ENCODE measurements at places on chromosomes 16 and 17.

GRCh38 chr17:71176928-71177443 lies 943.8 kb upstream of the SOX9 start:
- DNase-seq: no peak

DNA sequence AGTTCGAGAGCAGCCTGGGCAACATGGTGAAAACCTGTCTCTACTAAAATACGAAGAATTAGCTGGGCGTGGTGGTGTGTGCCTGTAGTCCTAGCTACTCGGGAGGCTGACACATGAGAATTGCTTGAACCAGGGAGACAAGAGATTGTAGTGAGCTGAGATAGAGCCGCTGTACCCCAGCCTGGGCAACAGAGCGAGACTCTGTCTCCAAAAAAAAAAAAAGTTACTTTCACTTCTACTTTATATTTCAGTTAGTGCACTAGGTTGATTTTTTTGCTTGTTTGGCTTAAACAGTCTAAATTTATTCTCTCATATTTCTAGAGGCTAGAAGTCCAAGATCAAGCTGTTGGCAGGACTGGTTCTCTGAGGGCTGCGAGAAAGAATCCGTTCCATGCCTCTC lies 13.4 kb downstream of the CCDC102A start:
- DNase-seq: no peak

- no peak for DNase-seq
Measured at GRCh38 chr16:72626623-72627022, 421.3 kb downstream of the ZFHX3 start.

GRCh38 chr17:77572851-77573250 lies 385.7 kb upstream of the TNRC6C start:
- no peak for DNase-seq

DNA sequence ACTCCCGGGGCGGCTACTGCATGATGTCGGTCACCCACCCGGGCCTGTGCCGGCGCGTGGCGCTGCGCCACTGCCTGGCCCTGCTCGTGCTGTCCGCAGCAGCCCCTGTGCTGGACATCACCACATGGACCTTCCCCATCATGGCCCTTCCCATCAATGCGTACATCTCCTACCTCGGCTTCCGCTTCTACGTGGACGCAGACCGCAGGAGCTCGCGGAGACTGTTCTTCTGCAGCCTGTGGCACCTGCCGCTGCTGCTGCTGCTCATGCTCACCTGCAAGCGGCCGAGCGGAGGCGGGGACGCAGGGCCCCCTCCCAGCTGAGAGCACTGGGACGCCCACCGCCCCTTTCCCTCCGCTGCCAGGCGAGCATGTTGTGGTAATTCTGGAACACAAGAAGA lies 29.8 kb downstream of the CDRT15 start:
- DNase-seq: no peak

GRCh38 chr17:21680366-21680765 lies 12.0 kb upstream of the KCNJ18 start:
- DNase-seq: no peak

GRCh38 chr17:40063901-40064531 lies 1.3 kb downstream of the THRA start:
- no peak for DNase-seq

DNA sequence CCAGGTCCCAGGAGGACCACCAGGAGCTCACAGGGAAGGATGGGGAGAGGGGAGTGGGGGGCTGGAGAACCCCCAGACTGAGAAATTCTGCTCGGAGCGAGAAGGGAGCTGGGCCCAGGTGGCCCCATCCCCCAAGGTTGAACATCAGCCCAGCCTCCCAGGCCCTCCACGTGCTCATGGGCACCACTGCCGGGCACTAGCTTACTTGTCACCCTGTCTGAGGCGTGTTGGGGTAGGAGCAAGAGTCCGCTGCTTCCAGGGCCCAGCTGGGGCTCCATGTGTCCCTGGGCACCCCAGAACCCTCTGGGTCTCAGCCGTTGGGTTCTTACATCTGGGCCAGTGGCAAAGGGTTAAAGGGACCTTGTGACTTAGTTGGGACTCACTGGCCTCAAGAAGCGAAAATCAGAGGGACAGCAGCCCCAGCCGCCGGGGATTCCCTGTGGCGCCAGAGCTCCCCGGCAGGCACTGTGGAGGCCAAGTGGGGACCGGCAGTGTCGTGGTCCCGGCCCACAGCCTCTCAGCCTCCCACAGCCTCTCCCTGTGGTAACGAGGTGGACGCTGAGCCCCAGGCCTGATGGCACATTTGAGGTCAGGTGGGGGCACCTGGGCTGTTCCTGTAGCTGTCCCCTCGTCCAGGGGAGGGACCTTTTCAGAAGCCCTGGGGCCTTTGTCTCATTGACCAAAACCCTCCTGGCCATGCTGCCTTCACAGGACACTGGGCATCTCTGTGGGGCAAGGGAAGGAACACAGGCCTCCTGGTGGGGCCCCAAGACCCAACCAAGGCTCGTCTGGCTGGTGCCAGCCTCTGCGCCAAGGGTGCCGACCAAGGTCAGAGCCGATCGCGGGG lies 33.7 kb upstream of the CDH15 start:
- DNase-seq: no peak

DNA sequence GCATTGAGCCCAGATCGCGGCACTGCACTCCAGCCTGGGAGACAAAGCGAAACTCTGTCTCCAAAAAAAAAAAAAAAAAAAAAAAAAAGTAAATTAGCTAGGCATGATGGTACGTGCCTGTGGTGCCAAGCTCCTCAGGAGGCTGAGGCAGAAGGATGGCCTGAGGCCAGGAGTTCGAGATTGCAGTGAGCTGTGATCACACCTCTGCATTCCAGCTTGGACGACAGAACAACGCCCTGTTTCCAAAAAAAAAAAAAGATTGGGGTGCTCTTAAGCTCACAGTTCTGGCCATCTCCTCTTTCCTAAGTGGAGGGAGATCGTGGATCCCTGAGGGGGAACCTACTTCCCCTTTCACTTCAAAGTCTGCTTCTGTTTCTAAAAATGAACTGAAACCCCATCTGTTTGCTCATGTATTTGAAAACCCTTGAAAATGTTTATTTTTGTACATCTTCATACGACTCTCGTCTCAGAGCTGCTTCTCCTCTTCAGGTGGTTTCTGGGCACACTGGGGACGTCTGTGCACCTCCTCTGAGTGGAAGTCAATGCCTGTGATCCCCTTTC lies 138.8 kb downstream of the PRKCA start:
- DNase-seq: no peak

- DNase-seq: no peak
Measured at GRCh38 chr17:28204244-28204643, 114.8 kb upstream of the TMEM97 start.

- DNase-seq: no peak
Measured at GRCh38 chr16:23388786-23389185, 64.2 kb downstream of the COG7 start.

- no peak for DNase-seq
Measured at GRCh38 chr17:48732688-48733629, 4.4 kb upstream of the HOXB13 start.

- no peak for DNase-seq
Measured at GRCh38 chr16:87951552-87952538, 611 bp downstream of the BANP start.

GRCh38 chr17:56751145-56751738 lies 82.5 kb downstream of the C17orf67 start:
- no peak for DNase-seq

DNA sequence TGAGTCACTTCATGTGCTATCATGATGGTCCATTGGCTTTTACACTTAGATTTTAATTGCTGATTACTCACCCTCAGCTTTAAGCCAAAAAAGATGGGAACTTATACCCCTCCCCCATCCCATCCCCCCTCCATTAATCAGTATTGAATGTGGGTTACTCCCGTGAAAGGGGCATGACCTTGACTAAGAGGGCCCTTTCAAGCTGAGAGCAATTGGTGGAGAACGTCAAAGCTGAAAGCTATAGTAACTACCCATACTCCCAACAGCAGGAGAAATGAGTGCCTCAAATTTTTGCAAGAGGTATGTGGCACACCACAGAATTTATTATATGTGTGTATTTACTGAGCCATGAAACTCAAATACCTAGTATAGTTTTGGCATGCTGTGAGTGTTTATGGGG lies 99.7 kb upstream of the CDH8 start:
- no peak for DNase-seq

DNA sequence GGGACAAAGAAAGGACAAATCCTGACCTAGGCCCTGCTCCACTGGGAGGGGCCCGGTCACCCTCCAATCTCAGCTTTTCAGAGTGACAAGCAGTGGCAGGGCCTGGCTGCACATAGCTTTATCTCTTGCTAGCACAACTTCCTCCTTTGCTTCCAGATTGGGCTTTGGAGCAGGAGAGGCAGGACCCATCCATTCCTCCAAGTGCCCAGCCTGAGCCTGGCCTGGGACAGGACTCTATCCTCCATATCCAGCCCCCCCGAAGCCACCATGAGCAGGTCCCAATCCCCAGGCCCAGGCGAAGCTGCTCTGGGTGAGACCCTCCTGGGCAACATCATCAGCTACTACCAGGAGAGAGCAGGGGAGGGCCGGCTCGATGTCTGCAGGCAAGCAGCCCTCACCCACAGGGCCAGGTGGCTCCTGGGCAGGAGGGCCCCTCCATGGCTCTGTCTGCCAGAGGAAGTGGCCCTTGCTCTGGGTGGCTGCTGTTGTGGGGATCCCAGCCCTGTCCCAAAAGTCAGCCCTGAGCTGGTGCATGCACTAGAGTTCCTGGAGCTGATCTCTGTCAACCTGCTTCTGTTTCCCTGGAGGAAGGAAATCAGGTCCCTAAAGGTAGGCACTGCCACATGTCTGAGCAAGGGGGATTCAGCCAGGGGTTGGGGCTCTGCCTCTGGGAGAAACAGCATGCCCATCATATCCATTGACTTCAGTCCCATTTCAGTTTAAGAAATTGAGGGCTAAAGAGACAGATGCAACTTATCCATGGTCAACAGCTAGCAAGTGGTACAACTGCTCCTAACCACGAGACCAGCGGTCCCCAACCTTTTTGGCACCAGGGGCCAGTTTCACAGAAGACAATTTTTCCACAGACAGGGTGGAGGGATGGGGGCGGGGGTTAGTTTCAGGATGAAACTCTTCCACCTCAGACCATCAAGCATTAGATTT lies 58.9 kb downstream of the TK2 start:
- no peak for DNase-seq

GRCh38 chr16:69934751-69935150 lies 16.4 kb upstream of the CLEC18A start:
- no peak for DNase-seq

- no peak for DNase-seq
Measured at GRCh38 chr17:72171703-72172667, 51.2 kb downstream of the SOX9 start.

Data from effector memory CD8-positive, alpha-beta T cell (primary cell).